Mucosa of gallbladder (tissue), 1 donor: ENCODE measurements at places on chromosomes 16 and 17. TPM values are rescaled to one million over a fixed set of nuclear protein-coding genes. Genes with fewer than 3 reads are reported as not detected.

The TBC1D26 gene
- not detected for total RNA-seq

The CAPNS2 gene
- 0.55 TPM for total RNA-seq

The GAST gene
- total RNA-seq = not detected

The VASN gene
- 31.5 TPM for total RNA-seq

The ODAD4 gene
- total RNA-seq = 1.6 TPM

The CEMP1 gene
- total RNA-seq = 1.8 TPM

The MED1 gene
- total RNA-seq = 27.4 TPM

The GDE1 gene
- total RNA-seq = 68.8 TPM

The LLGL2 gene
- total RNA-seq = 477 TPM

The ADAMTS18 gene
- not detected for total RNA-seq

The P2RX1 gene
- 2.8 TPM for total RNA-seq

The NKD1 gene
- 32.0 TPM for total RNA-seq

The WWP2 gene
- 68.6 TPM for total RNA-seq

The KRT35 gene
- not detected for total RNA-seq

The CHST5 gene
- 0.63 TPM for total RNA-seq

The KRTAP4-4 gene
- not detected for total RNA-seq

The CA10 gene
- total RNA-seq = 0.17 TPM

The MPV17L gene
- total RNA-seq = 10.1 TPM

The KRTAP9-4 gene
- not detected for total RNA-seq

The ELMO3 gene
- total RNA-seq = 68.3 TPM

The HBQ1 gene
- total RNA-seq = not detected

The KREMEN2 gene
- total RNA-seq = not detected

The MRM3 gene
- 13.4 TPM for total RNA-seq

The CSH2 gene
- not detected for total RNA-seq

The ADAP2 gene
- total RNA-seq = 21.7 TPM
